HEK293T (cell line): ENCODE measurements at places on chromosomes 3 and 15.
A peak's percentile ranks its signal among the peaks of the same experiment; 100 is the strongest.

DNA sequence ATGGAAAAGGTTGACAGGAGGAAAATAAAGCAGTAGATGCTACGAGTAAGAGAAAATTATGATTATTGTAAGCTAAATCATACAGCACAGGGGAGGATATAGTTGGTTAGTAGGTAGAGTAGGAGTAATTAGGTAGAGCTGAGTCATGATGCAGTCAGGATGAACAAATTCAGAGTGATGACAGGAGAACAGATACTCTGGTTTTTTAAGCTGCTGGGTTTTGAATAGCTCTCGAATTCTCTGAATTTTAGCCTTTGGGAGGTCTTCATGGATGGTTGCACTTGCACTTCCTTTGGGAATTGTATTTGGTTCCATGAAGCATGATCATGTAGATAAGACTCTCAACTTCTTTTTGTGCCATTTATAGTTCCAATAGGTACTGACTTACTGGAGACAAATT lies 96.2 kb downstream of the ECT2 start:
- DNase-seq: no peak

GRCh38 chr15:70327856-70328678 lies 230.3 kb upstream of the TLE3 start:
- DNase-seq: no peak

DNA sequence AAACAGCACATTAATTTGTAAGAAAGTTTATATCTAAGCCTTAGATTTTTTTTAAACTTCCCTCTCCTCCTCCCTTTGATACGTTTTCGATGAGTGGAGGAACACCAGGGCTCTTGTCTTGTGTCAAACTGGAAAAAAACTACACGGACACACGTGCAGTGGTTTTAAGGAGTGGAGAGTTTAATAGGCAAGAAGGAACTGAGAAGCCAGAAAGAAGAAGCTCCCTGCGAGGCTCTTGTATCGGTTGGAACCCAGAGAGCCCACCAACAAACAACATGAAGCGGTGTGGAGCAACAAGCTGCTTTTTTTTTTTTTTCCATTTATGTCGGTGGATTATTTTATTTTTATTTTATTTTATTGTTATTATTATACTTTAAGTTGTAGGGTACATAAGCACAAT lies 18.6 kb downstream of the NDUFB4 start:
- DNase-seq: no peak

GRCh38 chr3:94643400-94643799 lies 580.5 kb downstream of the NSUN3 start:
- no peak for DNase-seq

GRCh38 chr15:52499506-52499905 lies 29.2 kb downstream of the MYO5A start:
- no peak for DNase-seq

DNA sequence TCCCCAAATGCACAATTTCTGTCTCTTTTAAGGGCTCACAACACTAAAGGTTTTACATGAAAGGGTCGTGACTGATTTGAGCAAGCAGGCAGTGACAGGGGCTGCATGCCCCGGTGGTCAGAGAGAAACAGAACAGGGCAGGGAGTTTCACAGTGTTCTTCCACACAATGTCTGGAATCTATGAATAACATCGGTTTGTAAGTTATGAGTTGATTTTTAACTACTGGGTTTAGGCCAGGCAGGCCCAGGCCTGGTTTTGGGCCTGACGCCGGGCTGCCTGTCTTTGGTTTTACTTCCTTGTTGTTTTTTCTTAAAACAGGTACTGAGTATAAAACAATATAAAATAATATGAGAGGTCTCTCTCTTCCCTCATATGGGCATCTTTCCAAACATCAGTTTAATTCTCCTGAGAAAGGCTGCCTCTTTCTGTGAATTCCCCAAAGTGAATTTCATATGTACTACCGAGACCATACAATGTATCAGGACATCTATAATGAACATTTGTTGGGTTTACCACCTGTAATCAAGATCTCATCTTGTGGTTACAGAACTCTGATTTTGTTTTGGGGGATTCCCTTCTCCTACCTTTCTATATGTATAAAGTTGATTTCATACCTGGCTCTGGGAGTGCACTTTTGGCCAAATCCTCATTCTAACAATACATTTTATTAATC lies 74.4 kb downstream of the CD200 start:
- DNase-seq: no peak

GRCh38 chr3:85475346-85475745 lies 516.6 kb downstream of the CADM2 start:
- DNase-seq: no peak

GRCh38 chr15:55257938-55258337 lies 31.7 kb downstream of the RAB27A start:
- DNase-seq: no peak

- no peak for DNase-seq
Measured at GRCh38 chr15:74958320-74958907, 1.8 kb upstream of the RPP25 start.

DNA sequence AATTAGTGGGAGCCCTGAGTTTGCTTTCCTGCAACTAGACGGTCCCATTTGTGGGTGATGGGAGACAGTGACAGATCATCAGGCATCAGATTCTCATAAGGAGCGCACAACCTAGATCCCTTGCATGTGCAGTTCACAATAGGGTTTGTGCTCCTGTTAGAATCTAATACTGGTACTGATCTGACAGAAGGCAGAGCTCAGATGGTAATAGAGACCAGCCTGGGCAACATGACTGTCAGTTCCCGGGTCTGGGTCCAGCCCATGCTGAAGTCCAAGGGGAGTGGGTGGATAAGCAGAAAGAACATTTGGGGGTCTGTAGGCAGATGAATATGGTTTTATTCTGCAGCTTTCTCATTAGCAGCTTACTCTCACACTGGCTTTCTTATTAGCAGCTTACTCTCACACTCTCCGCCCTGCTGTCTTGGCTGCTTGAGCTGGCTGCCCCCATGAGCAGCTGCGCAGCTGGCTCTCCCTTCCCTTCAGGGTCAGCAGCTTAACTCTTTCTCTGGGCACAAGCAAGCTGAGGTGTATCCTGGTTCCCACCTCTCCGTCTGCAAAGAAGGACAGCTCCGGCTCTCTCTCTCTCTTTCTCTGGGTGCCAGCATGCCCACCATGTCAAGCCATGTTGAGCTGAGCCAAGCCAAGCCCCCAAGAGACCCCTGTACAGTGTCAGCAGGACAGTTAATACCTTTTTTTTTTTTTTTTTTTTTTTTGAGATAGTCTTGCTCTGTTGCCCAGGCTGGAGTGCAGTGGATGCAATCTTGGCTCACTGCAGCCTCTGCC lies 46.5 kb downstream of the KLHDC8B start:
- DNase-seq: no peak

GRCh38 chr3:122719273-122719921 lies 38.8 kb downstream of the PARP14 start:
- no peak for DNase-seq

DNA sequence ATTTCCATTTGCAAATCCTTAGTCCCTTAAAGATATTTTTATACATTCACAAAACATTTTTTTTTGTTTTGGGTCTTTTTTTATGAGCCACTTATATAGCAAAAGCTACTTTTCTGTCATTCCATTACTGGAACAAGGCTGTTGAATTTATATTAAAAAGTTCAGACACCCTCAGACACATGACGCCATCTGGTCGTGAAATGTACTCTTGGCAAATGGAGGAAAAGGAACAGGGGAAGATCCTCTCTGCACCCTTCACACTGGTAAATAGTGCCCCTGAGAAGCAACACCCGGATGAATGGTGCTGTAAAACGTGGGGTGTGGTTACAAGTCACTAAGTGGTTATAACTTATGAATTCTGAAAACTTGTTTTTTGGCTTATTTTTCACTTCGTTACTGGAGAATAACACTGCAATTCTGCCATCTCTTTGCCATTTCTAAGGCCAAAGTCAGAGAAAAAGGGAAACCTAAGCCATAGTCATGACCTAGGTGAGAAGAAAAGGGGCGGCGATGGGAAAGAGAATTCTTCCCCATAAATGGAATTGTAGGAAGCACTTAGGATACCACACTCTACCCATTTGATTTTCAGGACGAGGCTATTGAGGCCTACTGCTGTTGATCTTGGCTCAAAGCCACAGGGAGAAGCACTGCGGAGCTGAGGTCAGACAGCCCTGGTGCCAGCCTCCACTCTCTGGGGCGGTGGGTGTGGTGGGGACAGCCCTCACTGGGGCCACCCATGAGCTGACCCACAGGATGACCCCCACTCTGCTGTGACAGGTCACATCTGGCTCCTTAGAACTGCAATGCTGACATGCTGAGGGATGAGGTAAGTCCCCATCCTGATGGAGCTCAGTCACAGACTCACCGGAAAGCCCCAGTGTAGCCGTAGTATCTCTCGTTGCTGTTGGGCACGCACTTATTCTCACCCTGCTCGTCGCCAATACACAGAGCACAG lies 21.9 kb downstream of the LTF start:
- no peak for DNase-seq

GRCh38 chr3:195133013-195133412 lies 137.9 kb downstream of the XXYLT1 start:
- no peak for DNase-seq

DNA sequence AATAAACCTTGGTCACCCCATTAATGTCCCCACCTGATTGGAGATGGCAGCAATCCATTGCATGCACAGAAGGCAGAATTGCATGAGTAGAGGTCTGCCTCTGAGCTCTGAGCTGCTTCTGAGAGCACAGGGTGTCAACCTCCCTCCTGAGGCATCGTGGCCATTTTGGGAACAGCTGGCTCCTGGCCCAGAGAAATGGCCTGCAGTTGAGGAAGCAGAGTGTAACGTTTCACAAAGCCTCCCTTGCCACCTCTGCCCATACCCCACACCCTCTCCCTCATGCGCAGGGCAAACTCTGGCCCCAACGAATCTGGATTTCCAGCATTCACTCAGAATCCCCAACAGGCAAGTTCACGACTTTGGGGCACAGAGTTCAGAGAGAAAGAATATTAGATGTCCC lies 198.9 kb downstream of the ADAMTS9 start:
- no peak for DNase-seq

DNA sequence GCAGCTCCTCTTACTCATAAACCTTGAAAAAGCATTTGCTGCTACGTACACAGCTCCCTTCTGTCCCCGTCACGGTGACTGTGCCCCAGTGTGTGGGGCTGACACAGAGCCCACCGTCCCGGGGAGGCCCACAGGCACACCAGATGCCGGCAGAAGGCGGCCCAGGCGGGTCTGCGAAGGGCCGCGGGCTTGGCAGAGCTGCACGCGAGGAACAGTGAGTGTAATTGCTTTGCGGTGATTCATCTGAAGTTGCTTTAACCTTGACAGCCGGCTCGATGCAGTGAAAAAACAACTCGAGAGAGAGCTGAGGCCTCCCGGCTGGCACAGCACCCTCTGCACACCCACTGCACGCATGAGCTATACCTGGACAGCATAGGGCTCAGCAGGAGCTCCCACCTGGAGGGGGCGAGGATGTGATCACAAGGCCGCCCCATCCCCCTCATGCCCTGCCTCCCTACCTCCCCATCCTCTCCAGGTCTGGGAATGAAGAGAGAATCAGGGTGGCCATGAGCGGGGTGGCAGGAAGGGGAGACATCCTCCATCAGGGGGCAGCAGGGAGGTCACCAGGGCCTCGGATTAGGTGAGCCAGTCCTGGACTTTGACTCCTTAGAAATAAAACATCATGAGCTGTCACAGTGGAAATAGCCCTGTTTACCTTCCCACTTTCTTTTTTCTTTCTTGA lies 172.7 kb downstream of the MEGF11 start:
- no peak for DNase-seq

DNA sequence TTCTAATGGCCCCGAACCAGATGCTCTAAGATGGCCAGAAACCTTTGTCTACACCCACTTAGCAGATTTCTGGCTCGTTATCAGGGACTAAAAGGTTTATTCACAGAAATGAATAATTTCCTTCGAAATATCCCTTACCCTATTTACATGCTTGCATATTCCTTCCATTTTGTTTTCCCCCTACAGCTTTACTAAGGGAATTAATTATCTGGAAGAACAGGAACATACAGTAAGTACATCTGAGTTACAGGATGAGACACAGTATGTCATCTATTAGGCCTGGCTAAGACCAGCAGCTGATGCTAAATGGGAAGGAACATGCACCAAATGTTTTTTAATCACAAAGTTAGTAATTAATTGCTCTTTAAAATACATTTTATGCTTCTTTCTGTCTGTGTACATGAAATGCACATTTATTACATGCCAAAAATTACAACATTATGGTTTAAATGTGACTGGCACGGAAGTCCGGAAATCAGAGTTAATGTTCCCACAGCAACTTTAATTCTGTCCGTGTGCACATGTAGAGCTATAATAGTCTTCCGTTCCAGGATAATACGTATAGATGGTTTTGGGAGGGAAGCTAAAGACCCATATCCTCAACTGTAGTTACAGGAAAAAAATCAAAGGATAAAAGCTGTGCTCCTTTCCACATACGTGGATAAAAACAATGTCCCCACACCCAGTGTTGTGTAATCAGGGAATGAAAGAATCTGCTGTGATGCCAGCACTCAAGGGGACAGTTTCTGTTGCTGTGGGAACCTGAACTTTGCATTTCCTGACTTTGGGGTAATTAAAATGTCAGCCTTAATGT lies 82.0 kb downstream of the TIGIT start:
- DNase-seq: no peak

- no peak for DNase-seq
Measured at GRCh38 chr3:125054062-125054448, 1.7 kb downstream of the HEG1 start.

DNA sequence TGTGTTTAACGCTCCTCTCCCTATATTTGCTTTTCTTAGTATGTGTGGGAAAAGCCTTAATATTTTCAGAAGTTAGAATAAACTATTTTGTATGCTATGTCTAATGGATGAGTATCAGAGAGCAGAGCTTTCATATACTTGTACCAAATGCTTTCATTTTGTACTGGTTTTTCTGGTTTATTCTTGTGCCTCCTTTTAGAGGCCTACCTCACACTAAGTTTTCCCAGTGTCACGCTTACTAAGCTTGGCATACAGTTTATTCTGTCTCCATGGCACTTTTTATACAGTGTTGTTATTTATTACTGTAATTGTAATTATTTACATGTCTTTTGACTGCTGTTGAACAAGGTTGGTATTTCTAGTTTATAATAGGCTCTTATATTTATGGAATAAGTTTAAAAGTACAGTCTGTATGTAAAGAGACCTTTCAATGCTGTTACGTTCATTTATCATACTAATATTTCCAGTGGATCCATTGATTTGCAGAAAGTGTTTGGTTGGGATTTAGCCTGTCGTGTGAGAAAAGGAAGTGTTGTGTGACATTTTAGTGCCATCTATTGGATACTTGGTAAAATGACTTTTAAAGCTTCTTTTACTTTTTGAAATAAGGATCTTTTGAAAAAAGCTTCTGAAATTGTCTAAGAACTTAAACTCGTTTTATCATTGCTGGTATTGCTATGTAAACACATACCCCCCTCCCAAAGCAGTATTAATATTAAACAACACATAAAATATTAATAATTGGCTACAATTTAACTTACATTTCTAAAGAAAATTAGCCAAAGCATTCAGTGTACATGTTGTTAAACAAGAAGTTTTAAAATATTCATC lies 5.2 kb upstream of the EBLN2 start:
- peak; percentile 39 for DNase-seq

GRCh38 chr3:111811811-111812210 lies 47.3 kb upstream of the PHLDB2 start:
- no peak for DNase-seq

GRCh38 chr3:33929813-33930212 lies 131.4 kb downstream of the PDCD6IP start:
- DNase-seq: no peak

DNA sequence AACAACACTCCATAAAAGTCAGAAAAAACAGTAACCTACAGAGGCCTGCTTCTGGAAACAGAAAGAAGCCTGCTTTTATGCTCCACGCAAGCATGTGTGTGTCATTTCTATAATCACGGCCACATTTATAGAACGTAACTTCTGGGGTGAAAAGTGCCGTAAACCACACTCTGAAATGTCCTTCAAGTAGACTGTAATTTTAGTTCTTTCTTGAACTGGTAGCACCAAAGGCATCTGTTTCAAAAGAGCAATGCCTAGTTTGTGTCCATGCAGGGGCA lies 19.5 kb upstream of the CMTM7 start:
- DNase-seq: no peak
